ENCODE measurements at places on chromosomes 7 and 10. TPM values are rescaled to one million over a fixed set of nuclear protein-coding genes. Genes with fewer than 3 reads are reported as not detected.
A peak's percentile ranks its signal among the peaks of the same experiment; 100 is the strongest.

- DNase-seq, result peak; percentile 60
Measured at GRCh38 chr7:151080067-151080521, 515 bp downstream of the FASTK start.

DNA sequence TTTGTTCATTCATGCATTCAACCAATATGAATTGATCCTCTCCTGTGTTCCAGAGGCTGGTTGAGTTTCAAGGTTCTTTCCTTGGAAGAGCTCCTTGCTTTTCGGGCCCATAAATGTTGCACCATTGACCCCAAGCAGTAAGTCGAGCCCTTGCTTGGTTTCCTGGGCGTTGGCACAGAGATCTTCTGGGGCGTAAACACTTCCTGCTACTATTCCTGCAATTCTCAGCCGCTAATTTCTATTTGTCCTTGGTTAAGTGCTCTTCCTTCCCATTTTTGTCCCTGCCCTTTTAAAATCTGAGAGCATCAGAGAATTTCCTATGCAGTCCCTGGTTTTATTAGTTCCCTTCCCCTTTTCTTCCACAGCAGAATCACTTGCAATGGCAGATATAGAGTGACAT, 44.1 kb upstream of the ADRB1 start:
- no peak for DNase-seq

DNA sequence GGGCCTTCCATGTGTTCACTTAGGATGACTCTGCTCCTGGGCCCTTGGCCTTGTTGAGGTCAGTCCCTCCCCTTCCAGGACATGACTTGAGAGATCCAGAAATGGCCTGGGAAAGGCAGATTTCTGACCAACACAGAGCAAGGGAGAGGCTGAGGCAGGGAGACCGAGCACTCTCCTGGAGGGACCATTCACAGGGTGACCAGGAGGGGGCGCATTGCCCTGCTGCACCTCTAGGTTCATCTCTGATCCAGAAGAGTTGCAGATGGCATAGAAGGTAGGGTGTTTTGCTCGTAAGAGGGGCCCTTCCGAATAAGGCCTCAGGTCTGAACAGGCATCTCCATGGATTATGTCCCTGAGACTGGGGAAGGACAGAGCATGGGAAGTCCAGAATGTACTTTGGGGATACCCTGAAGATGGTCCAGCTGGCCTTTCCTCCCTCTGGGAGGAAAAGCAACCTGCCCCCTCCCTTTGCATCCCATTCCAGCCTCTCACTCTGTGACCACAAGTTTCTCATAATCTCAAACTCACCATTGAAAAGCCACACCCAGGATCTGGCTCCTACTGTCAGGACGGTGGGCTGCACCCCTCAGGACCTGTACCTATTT, 6.6 kb downstream of the DMBT1 start:
- no peak for DNase-seq

MYO3A gene
- not detected for total RNA-seq

- DNase-seq, result no peak
Measured at GRCh38 chr10:125201108-125201524, 40.8 kb upstream of the CTBP2 start.

- no peak for DNase-seq
Measured at GRCh38 chr7:131080754-131081153, 246.9 kb upstream of the MKLN1 start.

GRCh38 chr7:45402480-45403218, 171.5 kb upstream of the ADCY1 start:
- no peak for DNase-seq

VAX1 gene
- not detected for total RNA-seq

GRCh38 chr7:52146871-52147634, 830.4 kb upstream of the COBL start:
- no peak for DNase-seq

- peak; percentile 58 for DNase-seq
Measured at GRCh38 chr10:133124357-133125211, 35.4 kb upstream of the KNDC1 start.

DNA sequence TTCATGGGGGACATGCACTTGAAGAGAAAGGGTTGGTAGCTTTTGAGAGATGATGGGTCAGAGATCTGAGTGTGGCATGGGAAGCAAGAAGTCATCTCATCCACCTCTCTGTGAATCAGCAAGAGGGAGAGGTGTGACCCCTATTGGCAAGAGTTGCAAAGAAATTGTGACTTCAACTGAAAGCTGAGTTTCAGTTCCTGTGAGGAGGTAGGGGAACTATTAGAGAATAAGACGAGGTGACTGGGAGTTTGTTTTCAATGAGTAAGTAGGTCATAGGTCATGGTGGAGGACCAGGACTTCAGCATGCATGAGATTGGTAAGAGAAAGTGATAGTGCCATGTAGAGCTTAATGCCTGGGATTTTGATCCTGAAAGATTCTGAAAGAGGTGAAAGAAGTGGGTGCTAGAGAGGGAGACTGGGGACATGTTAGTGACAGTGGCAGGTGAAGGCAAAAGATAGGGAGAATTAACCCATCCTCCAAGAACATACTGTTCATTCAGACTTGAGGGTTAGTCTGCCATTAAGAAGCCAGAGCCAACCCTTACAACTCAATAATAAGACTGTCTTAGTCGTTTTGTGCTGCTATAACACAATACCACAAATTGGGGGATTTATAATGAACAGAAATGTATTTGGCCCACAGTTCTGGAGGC, 75.5 kb upstream of the CAPZA2 start:
- no peak for DNase-seq

DNA sequence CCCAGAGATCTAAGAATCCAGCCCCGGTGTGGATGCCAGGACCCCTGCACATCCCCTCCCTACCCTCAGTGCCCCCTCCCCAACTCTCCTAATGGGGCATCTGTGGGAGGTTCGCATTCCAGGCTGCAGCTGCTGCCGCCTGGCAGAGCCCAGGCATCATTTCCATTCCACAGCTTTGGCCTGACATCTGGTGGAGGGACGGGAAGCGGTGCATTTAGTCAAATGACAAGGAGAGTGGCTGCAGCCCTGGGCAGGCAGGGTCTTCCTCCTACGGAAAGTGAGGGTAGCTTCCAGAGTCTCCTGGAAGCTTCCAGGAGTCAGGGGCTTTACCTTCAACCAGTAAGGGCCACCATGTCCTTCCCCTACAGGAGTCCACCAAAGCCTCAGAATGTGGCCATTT, 30.8 kb downstream of the PRLHR start:
- no peak for DNase-seq

- DNase-seq, result no peak
Measured at GRCh38 chr10:108050626-108051025, 886.1 kb upstream of the SORCS1 start.

VPS41 gene
- 37.4 TPM for total RNA-seq

- no peak for DNase-seq
Measured at GRCh38 chr10:101611096-101611905, 23.2 kb downstream of the DPCD start.

DNA sequence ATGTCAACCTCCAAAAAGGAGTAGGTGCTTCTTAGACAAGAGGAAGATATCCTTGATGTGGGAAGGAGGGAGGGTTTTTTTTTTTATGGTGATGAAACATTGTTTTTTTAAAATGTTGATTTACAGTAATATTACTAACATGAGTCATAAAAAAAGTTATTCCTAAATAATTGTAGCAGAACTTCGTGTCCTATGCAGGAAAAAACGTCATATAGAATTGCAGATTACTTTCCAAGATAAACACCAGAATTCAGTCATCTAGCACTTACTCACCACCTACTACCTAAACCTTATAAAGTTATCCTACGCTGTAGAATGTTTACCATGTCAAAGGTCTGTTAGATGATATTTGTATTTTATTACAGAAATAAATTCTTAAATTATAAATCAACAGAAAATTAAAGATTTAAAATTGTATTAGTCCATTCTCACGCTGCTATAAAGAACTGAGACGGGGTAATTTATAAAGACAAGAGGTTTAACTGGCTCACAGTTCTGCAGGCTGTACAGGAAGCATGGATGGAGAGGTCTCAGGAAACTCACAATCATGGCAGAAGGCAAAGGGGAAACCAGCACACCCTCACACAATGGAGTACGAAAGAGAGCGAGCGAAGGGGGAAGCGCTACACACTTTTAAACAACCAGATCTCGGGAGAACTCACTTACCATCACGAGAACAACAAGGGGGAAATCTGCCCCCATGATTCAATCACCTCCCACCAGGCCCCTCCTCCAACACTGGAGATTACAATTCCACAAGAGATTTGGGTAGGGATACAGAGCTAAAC, 105.2 kb upstream of the NEBL start:
- no peak for DNase-seq

DNA sequence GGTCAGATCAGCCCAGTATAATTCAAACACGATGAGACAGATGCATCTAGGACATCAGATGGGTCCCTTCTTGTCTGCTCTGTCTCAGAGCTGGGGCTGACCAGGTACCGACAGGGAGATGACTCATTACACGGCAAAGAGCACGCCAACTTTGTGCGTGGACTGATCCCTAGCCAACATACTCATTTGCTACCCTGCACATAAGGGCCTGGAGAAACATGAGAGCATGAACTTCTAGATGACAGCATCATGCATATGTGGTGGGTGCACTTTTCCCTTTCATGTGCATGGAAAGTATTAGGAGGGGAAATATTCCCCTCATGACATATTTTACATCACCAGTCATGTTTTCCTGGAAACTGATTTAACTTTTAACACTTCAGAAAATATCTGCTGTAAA, 35.1 kb upstream of the NPVF start:
- DNase-seq, result no peak

ARHGAP22 gene
- total RNA-seq, result 5.2 TPM

- no peak for DNase-seq
Measured at GRCh38 chr10:45447416-45447815, 73.4 kb downstream of the ALOX5 start.

DNA sequence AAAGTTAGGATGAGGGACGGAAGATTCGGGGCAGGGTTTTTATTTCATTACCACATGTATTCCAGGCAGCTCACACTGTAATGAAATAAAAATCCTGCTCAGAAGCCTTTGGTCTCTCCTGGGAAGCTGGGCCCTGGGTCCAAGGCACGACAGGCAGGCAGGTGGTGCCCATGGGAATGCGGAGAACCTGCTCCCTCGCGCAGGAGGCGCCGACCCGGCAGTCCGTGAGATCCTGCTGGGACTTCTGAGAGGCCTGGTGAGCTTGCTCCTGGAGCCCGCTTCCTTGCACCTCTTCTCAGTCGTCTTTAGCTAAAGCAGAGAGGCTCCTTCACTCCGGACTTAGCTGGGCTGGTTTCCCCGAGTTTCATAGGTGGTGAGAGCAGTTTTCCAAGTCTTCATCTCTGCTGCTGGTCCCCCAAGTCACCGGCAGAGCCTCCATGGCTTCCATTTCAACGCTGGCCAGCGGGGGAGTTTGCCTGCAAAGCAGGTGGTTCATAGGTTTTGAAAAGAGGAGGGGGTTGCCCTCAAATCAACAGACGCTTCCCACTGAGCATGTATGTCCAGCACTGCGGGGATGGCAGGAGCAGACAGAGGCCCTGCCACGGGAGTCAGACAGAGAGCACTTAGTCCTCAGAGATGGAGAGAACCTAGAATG, 24.5 kb downstream of the IL15RA start:
- DNase-seq, result no peak

DNA sequence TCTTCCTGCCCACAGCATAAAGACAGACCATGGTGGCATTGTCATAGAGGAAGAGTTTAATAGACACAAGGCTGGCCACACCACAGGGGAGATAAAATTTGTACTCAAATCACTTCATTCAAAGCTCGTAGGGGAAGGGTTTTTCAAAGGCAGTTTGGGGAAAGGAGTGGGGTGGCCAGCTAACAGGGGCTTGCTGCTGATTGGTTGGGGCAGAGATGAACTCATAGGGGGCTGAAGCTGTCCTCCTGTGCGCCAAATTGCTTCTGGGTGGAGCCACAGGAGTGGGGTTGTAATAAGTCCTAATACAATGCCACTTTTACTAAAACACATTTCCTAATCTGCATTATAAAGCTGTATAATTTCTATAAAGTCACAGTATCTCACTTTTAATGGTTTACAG, 22.5 kb downstream of the PDZD8 start:
- DNase-seq, result no peak

PTCD1 gene
- total RNA-seq, result 3.0 TPM

DNA sequence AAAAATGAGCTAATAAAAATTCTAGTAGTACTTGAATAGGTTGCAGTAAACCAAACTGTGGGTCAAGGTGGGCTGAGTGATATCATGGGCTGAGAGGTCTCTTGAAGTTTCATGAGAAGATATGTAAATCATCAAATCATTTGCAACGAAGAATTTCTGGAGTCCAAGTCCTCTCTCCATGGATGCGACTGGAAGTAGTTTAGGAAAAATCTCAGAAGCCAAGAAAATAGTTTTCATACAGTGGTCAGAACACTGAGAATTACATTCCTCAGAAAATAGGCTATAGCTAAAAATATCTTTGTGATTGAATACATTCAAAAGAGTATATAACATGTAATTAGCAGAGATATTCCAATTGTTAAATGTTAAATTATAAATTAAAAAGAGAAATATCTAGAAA, 3.6 kb upstream of the IFIT1 start:
- DNase-seq, result no peak

DNA sequence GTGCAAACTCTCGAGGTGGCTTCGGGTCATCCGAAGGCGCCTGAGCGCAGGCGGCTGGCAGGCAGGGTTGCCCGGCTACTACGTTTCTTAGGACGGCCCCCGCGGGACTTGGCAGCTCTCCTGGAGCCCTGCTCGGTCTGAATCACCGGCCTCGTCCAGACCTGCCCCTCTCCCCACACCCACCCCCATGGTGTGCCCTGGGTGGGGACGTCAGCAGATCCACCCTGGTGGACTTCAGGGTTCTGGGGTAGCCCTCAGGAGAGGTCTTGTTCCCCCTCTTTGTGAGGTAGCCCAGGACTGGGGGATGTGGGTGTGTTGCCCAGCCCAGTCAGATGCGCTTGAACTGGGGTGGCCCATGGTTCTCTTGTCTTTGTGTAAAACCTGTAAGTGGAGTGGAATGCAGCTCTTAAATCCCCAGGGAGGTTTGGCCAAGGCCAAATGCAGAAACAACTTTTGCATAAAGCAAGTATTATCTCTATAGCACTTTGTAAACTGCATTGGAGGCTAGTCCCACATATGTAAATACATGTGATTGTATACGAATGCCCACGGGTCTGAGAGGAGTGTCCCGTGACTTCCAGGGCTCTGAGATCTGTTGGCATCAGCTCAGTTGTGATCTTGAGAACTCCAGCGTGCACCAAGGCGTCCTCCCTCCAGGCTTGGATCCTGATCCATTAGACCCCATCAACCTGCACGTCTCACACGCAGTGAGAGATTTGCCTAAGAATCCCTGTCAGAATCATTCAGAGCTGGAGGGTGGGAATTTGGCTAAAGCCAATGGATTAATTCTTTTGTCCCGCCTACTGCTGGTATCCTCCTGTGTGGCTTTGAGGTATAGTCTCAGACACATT, 1.8 kb downstream of the PFKFB3 start:
- DNase-seq, result peak; percentile 77

DNA sequence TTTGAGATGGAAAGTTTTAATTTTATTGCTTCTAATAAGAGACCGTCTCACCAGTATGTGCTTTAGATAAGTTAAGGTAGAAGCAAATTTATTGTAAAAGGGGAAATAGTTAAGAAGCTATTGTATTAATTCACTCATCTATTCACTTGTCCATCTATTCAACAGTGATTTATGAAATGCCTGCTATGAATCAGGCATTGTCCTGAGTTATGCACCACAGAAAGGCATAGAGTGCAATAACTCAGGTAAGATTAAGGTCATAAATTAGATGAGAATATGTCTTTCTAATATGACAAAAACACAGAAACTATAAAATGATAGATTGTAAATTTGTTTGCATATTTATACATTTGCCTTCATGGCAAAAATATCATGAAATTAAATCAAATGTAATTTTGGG, 379.3 kb upstream of the PCDH15 start:
- DNase-seq, result no peak

GRCh38 chr10:14822879-14823755, 14.7 kb downstream of the CDNF start:
- DNase-seq, result no peak
